ENCODE measurements at places on chromosomes 1 and 21. TPM values are rescaled to one million over a fixed set of nuclear protein-coding genes. Genes with fewer than 3 reads are reported as not detected.

The SPRR2F gene
- not detected for total RNA-seq

The PRAMEF15 gene
- not detected for total RNA-seq

The ATP1A4 gene
- total RNA-seq = not detected

The CFHR1 gene
- total RNA-seq = not detected

The SSBP3 gene
- 109 TPM for total RNA-seq

The ANGPTL3 gene
- total RNA-seq = not detected

The RNU1-4 gene
- total RNA-seq = 3,257 TPM

The EFNA4 gene
- total RNA-seq = 8.1 TPM

The PRCC gene
- 76.0 TPM for total RNA-seq

The HCRTR1 gene
- not detected for total RNA-seq

The TRIM46 gene
- total RNA-seq = 13.4 TPM

The TCEA3 gene
- total RNA-seq = 20.4 TPM

The SWT1 gene
- total RNA-seq = 5.6 TPM

The FAM43B gene
- total RNA-seq = not detected

The TTC22 gene
- total RNA-seq = 9.0 TPM

The ZBTB40 gene
- total RNA-seq = 30.2 TPM

The CELA2A gene
- total RNA-seq = not detected

The ADORA1 gene
- total RNA-seq = not detected

The TMEM125 gene
- total RNA-seq = not detected

The LCE1E gene
- not detected for total RNA-seq

The C8A gene
- not detected for total RNA-seq

The CYP4B1 gene
- not detected for total RNA-seq

The SLAMF7 gene
- 137 TPM for total RNA-seq

The PLPP3 gene
- total RNA-seq = 0.48 TPM

The NMNAT1 gene
- 8.5 TPM for total RNA-seq

The S100A5 gene
- 2.7 TPM for total RNA-seq

The PLA2G2C gene
- total RNA-seq = not detected

The CELF3 gene
- total RNA-seq = not detected

The FCRLB gene
- total RNA-seq = 0.74 TPM

The KDF1 gene
- 1.8 TPM for total RNA-seq

The ITLN2 gene
- total RNA-seq = not detected

The LCE1F gene
- total RNA-seq = not detected

The MTMR11 gene
- total RNA-seq = 1.6 TPM

The GJB5 gene
- total RNA-seq = not detected

The ADGRL4 gene
- not detected for total RNA-seq

The CD48 gene
- 386 TPM for total RNA-seq

The MLLT11 gene
- 5.4 TPM for total RNA-seq

The CAPN8 gene
- total RNA-seq = not detected

The LRRC71 gene
- total RNA-seq = not detected

The TM2D1 gene
- 37.7 TPM for total RNA-seq

The PGLYRP4 gene
- total RNA-seq = not detected

The CSMD2 gene
- not detected for total RNA-seq
